Effector memory CD4-positive, alpha-beta T cell (primary cell): ENCODE measurements at places on chromosomes 1 and 21.

DNA sequence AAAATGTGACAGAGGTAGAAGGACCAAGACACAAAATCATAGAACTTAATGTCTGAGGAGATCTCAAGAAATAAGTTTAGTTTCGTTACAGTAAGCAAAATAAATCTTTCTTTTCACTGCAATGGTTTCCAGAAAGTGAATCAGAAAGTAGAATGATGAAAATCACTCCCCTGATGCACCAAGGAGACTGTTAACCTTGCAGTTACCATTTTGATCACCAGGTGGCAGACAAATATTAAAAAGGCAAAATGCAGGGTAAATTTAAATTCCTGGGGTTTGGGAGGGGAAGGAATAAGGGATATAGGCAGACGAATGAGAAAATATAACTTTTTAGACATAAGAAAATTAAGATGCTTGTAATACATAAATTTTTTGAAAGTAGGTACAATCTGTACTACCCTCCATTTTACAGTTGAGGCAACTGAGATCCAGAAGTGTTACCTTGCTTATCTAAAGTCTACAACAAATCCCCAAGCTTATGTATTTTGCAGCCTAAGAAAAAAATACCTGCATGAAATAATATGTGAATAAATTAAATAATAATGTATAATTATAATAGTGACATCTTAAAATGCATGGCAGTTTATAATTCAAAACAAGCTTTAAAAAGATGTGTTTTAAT lies 253.2 kb downstream of the CRB1 start:
- no peak for DNase-seq

DNA sequence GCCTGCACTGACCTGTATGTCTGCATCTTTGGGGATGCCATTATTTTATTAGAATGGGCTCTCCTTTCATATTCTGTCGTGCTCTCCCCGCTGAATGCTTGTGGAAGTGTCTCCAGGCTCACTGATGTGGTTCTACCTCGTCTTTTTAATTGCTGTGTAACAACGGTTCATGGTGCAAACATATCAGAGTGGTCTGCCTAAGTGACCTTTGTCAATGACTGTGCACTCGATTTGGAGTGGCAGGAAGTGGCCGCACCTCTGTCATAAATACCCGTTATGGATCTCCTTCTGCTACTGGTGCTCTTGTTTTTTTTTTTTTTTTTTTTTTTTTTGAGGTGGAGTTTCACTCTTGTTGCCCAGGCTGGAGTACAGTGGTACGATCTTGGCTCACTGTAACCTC lies 38.3 kb downstream of the SPSB1 start:
- no peak for DNase-seq

GRCh38 chr1:31954607-31955283 lies 16.6 kb upstream of the PTP4A2 start:
- no peak for DNase-seq

DNA sequence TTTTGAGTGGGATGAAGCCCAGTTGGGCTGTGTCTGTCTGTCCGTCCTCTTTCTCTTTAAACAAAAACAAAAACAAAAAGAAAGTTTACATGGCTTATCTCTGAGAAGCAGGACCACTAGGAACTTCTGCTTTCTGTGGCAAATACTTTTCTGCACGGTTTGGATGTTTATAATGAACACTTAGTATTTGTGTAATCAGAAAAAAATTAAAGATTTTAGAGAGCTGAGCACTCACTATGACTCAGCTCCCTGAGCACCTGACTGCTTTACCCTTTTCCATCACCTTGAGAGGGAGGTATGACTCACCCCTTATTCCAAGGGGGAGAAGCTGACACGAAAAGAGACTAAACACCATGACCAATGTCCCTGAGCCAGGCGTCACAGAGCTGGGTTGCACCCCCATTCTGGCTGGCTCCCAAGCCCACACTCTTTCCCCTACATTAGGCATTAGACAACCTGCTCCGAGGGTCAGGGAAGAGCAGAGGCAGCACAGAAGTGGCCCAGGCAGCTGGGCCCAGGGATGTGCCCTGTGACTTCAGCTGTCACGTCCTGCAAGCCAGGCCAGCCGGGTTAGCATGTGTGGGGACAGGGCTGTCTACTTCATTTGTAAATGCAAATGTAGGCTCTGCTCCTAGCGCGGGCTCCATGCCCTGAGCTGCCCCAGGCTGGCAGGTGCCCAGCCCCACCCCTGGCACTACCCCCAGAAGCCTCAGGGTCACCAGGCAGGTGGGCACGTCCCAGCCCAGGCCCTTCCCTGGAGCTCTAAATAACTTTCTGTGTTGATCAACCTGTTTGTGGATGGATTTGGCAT lies 30.4 kb downstream of the RAP1GAP start:
- DNase-seq = no peak

DNA sequence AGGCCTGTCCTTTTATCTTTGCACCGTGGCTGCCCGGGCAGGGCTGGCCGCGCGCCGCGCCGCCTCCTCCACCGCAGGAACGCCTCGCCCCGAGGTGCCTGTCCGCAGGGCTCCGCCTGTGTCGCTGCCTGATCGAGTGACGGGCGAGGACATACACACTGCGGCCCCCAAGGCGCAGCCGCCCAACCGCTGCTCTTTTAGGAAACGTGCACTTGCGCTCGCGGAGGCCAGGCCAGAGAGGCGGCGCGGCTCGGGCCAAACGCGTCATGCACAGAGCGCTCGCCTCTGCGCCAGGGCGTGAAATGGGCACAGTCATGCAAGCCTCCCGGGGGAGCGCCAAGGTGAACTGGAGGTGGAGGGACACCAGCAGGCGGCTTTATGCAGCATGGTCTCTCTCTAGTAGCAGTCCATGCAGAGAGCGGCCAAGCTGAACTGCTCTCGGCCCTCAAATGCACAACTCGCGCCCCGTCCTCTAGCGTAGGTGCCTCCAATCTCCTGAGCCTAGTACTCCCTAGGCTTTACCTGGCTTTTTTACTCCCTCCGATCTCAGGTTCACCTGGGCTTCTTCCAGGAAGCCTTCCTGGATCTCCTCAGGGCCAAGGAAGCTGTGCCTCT lies 12.9 kb downstream of the TRABD2B start:
- no peak for DNase-seq

DNA sequence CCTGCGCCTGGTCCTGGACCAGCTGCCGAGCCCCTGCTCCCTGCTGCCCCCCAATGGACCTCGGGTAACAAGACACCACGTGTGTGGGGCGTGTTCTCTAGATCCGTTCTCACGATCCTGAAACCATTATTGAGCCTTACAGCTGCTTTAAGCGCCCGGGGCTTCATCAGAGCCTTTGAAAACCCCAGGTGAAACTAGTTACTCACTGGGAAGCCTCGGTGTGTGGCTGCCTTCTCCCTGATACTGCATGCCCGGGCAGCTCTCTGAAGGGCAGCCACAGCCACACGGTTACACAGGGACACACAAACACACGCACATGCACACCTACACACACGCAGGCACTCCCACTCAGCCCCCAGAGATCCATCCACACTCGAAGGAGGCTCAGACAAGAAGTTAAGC lies 5.3 kb downstream of the HES2 start:
- DNase-seq = no peak
